ENCODE measurements at places on chromosomes 5 and 9. TPM values are rescaled to one million over a fixed set of nuclear protein-coding genes. Genes with fewer than 3 reads are reported as not detected.

DNA sequence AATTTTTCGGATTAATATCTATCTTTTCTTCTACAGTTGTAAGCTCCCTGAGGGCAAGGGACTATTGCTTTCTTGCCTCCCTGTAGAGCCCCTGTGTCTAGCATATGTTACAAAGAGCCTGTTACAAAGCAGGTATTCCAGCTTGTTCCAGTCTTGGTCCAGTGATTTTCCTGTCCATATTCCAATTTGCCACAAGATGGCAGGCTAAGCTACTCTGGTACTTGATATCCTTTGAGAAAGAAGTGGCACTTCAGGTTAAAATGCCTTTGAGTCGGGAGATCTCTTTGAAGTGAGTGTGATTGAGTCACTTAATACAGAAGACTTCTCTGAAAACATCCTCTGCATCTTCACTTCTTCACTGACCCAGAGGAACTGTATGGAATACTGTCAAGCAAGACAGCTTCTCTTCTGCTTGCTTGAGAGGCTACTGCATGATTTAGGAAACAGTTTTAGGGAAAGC lies 24.5 kb downstream of the CAVIN4 start:
- DNase-seq, result no peak
- H3K4me1 ChIP-seq, result peaks cover 16% of the 10 kb centered on the region
- no peaks in the 10 kb centered on the region for H3K36me3 ChIP-seq
- no peak overlapping the region for H3K27ac ChIP-seq

DNA sequence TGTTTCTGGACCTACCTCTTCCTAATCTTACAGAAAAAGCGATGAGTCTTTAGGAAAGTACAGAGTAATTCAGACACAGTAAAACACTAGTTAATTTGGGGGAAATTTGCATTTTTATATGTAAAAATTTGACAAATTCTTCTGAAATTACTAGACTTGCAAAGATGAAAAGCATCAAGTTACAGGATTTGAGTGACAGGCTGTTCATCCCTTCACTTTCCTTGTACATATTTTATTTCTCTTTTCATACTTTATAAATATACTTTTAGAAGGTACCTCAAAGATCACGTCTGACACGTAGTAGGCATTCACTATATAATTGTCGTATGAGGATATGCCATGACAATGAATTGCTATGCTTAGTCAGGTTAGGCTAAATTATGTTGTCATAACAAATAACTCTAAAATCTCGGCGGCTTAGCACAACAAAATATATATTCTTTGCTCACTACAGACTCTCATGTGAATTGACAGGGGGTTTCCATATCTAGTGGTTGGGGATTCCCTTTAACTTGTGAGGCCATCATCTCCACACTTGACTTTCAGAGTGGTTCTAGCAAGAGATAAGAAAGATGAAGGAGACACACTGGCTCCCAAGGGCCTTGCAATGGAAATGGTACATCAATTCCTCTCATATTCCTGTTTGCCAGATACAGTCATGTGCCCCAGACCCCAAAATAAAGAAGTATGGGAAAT lies 154.1 kb upstream of the TUT7 start:
- no peaks in the 10 kb centered on the region for H3K4me1 ChIP-seq
- peaks cover 2% of the 10 kb centered on the region for H3K27me3 ChIP-seq

DNA sequence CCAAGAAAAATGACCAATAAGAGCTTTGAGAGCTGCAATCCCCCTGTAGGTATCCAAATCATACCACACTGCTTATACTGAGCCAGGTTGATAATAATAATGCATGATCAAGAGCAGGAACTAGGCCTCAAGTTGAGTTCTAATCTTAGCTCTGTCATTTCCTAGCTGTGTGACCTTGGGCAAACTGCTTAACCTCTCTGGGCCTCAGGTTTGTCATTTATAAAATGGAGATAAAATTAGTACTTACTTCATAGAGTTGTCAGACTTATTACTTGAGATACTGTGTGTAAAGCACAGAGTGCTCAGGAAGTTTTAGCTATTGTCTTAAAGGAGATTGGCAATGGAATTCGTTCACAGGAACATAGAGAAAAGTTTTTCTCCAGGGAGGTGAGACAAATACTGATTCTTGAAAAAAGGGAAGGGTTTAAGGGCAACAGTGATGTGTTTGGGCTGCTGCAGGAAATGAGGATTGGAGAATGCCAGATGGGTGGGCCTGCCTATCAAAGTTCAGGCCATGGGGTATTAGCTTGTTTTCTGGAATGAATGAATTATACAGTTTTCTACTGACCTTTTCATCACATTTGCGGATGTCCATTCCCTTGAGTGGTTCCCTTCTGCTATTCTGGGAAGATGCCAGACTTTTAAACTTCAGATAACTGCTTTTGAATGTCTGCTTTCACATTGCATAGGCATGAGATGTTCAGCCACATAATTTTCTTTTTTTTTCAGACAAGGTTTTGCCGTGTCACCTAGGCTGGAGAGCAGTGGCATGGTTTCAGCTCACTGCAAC lies 10.2 kb upstream of the ATP6V0E1 start:
- no peak for DNase-seq
- peaks cover 7% of the 10 kb centered on the region for H3K36me3 ChIP-seq
- peaks cover 6% of the 10 kb centered on the region for H3K27me3 ChIP-seq
- H3K4me3 ChIP-seq, result no peak overlapping the region

DNA sequence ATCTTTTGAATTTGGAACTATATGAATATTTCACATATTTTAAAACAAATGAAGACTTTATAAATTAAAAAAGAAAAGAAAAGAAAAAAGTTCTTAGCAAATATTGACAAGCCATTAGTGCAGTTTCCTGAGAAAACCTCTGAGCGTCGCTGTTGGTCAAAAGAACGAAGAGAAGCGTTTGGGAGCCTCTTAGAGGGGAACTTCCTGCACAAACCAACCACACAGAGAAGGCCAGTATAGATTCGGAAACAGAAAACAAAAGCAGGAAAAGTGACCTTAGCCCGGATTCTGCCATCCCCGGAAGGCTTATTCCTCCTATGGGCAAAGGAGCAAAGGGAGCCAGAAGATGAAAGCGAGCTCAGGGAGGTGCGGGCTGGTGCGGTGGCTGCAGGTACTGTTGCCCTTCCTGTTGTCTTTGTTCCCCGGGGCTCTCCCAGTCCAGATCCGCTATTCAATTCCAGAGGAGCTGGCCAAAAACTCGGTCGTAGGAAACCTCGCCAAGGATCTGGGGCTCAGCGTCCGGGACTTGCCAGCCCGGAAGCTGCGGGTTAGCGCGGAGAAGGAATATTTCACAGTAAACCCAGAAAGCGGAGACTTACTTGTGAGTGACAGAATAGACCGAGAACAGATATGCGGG lies at the start of gene PCDHGB2:
PCDHGB2 (plus strand) TSS at position 205 of the 637 bp plus-strand sequence; CDS start at position 347, 142 bp downstream.
- peaks cover 44% of the 10 kb centered on the region for H3K27me3 ChIP-seq
- H3K27ac ChIP-seq, result no peak within 1 kb of the TSS
- peak; percentile 36 for DNase-seq
- peaks cover 29% of the 10 kb centered on the region for H3K36me3 ChIP-seq
- peaks cover 2% of the 10 kb centered on the region for H3K4me1 ChIP-seq

Gene FAM81B
- not detected for total RNA-seq

Gene FAM151B
- total RNA-seq, result not detected

Gene ZBED3
- total RNA-seq, result 2.0 TPM

Gene TRIP13
- total RNA-seq, result 38.6 TPM

Gene ADCY2
- not detected for total RNA-seq
